Activated CD8-positive, alpha-beta memory T cell treated with anti-CD3 and anti-CD28 coated beads, Interleukin-2, amount 10 ng/mL, durations not matched to agents 7 days and 5 days (primary cell): ENCODE measurements at places on chromosomes 7 and 10.

DNA sequence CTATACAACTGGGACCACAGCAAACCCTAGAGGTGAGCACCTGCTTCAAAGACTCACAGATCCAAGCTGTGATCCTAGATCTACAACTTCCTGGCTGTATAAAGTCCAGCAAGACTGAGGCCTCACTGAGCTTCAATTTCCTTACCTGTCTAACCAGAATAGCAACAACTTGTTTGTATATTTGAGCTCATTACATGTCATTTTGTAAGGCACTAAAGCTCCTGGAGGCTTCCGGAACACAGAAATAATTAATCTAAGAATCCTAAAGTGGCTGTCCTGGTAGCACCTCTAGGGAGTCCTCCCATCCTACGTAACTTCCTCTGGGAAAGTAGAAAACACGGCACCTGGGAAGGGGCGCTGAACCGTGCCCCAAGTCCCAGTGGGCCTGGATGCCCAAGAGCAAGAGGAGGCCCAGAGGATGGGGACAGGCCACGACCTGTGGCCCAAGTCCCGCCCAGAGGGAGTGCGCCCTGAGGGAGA, 39.4 kb downstream of the HK1 start:
- no peak for DNase-seq

DNA sequence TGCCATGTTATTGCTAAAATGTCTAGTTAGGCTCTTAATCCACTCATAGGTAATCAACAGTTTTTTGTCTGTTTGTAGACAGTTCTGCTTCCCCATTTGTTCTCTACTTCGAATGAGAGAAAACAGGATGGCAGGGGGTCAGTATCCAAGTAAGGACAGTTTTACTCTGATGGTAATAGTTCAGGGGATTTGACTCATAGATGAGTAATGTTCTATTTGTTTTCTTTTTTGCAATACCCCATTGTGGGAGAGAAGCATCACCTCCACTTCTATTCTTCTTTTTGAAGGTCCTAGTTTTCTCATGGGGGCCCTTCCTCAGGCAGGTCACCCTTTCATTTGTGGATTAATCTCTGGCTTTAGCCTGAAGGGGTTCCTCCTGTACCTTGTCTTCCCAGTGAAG, 13.9 kb downstream of the PCLO start:
- no peak for DNase-seq

DNA sequence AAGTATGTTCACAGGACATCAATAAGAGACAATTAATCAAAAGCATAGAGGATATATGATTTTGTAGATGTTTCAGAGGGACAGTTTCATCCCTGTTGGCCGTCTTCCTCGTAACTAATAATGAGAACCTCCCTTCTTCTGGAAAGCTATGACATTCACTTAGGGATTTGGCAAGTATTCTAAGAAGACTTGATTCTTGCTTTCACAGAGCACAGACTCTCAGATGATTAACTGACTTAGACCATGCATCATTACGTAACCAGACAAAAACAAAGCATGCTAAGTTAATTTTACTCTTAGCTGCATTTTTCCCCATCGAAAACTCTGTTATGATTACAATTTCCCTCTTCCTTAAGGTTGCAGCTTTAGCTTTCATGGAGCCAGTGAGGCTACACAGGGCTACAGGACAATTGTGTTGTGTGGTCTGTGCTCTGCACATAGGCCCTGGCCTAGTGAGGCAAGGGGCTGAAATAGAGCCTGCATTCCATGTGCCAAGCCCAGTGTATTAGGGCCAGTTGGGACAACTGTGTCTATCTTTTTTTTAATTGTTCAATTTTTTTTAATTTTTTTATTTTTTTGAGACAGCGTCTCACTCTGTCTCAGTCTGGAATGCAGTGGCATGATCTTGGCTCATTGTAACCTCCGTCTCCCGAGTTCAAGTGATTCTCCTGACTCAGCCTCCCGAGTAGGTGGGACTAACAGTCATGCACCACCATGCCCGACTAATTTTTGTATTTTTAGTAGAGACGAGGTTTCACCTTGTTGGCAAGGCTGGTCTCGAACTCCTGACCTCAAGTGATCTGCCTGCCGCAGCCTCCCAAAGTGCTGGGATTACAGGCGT, 105.3 kb downstream of the PLXDC2 start:
- DNase-seq: no peak

GRCh38 chr10:2994221-2994961, 73.0 kb upstream of the PFKP start:
- no peak for DNase-seq

DNA sequence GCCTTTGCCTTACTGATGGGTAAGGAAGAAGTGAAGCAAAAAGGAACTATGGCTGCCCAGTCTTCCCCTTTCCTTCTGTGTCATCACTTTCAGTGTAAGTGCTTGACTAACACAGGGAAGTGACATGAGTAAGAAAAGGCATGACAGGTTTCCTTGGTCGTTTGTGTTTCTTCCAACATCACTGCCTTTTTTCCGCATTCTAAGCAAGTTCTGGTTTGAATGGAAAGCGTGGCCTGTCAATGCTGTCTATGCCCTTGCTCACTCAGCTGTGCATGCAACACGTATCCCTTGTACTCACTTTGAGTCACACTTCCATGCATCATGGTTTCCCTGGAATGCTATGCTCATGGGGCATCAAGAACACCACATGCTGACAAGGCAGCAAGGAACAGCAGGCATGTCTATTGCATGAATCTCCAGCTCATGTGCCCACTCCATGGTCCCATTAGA, 111.8 kb downstream of the OAT start:
- DNase-seq: no peak

DNA sequence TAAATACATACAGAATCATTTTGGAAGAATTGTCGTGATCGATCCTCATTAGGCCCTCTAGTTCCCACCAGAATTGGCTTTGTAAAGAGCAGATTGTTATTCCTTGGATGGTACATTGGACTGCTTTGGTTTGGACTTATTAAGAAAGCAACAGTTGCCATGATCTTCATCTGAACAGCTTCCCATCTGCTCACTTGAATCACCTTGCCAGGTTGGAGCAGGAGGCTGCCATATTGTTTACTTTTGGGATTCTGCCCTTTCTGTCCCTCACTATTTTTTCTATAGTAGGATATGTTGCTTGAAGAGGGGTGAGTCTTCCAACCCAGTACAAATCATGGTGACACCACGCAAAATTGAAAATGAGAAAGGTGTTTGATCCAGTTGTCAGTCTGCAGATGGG, 199.6 kb downstream of the TCF7L2 start:
- no peak for DNase-seq

- peak; percentile 76 for DNase-seq
These were observed 994 bp downstream of the GATAD1 start for GRCh38 chr7:92448205-92448747.

- DNase-seq: no peak
These were observed 136.5 kb downstream of the SFMBT2 start for GRCh38 chr10:7274293-7274692.

DNA sequence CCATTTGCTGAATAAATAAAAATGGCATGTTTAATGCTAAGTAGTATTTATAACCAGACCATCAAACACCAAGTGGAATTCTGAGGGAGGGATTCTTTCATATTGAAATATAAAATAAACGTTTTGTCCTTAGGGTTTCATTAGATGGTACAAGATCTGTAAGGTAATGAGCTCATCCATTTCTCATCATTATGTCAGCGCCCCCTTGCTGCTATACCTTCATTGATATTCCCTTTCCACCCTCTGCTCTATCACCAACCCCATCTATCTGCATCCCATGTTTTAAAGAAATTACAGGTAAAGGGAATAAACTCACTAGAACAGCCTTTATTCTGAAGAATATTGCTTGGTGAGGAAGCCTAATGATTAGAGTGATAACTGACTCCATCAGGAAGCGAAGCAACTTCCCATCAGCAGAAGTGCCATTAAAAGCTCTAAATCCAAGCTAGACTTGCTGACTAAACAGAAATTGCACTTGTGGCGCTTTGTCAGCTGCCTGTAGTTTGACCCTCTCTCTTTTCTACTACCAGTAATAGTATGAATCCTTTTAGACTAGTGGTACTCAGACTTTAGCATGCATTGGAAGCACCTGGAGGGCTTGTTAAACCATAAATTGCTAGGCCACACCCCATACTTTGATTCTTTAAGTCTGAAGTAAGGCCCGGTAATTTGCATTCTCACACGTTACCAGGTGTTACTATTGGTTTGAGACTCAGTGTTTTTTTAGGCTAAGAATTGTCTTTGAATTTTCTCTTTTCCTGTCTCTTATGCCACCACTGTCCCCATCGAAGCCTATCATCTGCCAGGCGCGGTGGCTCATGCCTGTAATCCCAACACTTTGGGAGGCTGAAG, 27.5 kb downstream of the ADD3 start:
- no peak for DNase-seq

DNA sequence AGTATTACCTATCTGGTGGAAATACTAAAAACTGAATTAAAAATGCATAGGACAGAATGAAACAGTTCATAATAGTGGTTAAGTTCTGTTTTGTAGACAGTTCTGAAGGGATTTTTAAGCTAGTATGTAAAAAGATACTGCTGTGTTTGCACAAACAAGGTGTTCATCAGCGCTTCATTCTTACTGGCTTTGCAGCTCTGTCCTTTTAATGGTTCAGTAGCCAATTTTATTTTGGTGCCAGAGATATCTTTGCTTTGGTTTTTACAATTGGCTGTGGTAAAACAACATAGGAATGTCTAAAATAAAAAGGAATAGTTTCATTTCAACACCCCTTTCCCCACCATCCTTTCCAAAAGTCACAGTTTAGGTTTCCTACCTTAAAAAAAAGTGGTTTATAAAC, 33.0 kb downstream of the STAM start:
- no peak for DNase-seq

- DNase-seq: peak; percentile 44
These were observed 881 bp upstream of the SSBP1 start for GRCh38 chr7:141737118-141737835.

DNA sequence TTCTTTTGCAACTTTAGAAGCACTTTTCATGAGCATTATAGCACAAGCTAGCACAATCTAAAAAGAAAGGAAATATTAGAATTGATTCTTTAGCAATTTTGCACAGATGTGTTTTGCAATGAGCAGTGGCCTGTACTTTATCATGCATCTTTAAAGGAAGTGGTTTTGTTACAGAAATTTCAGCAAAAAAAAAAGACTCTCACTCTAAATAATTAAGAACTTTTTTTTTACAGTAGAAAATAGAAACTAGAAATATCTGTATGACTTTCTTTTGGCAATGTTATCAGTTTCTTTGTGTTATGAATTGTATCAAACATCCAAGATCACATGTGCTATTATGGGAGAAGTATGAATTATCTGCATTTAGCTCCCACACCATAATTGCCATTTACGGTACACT, 195.7 kb upstream of the KLF6 start:
- no peak for DNase-seq

DNA sequence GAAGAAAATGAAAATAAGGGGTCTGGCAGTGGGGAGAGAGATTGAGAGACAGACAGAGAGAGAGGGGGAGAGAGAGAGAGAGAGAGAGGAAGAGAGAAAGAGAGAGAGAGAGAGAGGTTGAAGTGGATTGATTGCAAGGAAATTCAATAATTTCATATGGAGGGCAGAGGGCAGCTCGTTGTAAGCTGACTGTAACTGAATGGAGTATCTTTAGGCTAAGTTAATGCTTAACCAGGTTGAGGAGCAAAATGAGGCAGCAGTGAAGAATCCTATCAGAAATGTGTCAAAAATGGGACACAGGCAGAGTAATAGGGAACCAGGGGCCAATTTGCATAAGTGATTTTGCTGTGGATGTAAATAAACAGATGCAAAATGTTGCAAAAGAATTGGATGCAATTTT, 21.0 kb downstream of the BLNK start:
- DNase-seq: no peak

DNA sequence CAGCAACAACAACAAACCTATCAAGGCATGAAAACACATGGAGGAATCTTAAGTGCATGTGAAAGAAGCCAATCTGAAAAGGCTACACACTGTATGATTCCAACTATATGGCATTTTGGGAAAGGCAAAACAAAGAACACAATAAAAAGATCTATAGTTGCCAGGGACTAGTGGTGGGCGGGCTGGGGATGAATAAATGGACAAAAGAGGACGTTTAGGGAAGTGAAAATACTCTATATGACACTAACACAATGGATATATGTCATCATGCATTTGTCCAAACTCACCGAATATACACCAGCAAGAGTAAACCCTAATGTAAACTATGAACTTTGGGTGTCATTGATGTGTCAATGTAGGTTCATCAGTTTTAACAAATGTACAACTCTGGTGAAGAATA, 89.1 kb downstream of the SEMA3E start:
- DNase-seq: no peak

DNA sequence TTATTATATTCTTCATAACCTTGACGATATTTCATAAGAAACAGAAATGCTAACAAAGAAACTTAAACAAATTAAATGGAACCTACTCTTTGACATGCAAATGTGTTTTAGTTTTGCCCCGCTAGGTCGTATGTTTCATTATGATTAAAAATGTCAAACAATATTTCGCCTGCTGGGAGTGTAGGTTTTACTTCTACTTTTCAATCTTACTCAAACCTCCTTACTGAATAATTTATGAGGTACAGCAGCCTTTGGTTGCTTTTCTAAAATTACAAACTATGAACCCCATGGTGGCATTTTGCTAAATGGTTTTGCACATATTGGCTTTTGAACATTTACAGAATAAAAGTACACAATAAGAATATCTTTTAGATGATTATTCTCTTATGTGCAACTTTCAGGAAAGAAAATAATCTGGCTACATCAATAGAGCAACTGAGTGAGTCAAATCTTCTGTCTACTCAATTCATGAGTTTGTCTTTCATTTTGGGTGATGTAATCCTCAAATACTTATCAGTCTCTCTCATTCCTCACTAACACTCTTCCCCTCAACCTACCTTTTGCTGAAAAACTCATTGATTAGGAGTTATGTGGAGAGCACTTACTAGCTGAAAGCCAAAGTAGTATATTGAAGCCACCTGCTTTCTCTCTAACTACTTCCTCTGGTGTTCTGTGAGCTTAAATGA, 1226.4 kb downstream of the XPNPEP1 start:
- DNase-seq: no peak
